Central memory CD4-positive, alpha-beta T cell (primary cell): ENCODE measurements at places on chromosomes 5 and 9.

- no peak for DNase-seq
These were observed 40.3 kb upstream of the CDKN2B start for GRCh38 chr9:22049411-22049810.

DNA sequence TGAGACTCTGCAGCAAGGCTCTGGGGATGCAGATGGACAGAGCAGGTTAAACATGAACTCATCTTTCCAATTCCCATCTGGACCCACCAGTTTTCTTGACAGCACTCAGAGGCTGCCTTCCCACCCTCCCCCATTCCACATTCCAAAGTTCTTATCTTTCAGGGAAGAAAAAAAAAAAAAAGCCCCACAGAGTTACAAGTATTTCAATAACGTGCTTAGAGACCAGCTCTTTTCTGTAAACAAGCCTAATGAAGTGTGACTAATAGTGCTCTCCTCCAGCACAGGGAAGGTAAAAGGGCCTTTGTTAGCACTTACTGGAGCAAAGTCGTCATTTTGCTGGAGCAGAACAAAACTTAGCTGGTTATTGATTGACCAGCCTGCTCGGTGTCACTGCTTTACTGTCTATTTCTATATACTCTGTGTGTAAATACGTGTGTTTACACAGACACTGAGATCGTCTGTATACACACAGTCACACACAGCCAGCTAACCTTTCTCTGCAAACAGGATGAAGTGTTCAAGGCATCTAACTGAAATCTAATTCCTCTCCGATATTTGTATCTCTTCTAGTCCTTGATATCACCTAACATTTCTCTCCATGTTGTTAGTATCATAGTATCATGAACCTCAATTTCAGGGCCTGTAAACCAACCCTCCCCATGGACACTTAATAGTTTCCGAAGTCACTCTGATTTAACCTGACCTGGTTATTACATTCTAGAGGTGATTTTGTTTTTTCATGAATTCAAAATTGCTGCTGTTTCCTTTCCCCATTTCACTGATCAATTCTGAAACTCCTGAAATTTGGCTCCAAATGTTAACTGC, 84.9 kb downstream of the ZNF608 start:
- no peak for DNase-seq

- DNase-seq: no peak
These were observed at the start of gene GABRG2 for GRCh38 chr5:162067655-162068411. Gene GABRG2, plus strand, starts transcription at chr5:162067773. Its CDS starts 227 bp downstream, at chr5:162068000.

DNA sequence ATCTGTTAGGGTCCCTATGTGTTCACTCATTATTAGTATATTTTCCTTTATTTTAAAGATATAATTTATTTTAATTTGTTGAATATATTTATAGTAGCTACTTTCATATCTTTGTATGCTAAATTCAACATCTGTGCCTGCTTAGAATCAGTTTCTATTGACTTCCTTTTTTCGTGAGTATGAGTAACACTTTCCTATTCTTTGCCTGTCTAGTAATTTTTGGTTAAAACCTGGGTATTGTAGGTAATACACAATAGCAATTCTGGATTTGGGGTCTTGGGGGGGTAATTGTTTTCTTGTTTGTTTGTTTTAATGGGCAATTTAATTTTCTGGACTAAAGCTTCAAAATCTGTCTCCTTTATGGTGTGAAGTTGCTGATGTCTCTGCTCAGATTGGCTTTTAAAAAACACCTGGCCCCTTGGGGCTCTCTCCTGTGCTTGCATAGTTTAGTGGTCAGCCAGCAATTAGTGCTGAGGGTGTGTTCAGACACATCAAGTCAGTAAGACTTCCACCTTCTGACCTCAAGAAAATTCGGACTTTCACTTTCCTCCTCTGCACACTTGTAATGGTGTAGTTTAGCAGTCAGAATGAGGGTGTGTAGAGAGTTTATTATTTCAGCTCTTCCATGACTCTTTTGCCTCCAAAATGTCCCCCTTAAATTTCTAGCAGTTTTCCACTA, 124.4 kb upstream of the MAP1B start:
- DNase-seq: no peak

GRCh38 chr9:91334053-91334452, 27.7 kb downstream of the AUH start:
- no peak for DNase-seq

- no peak for DNase-seq
These were observed 600.7 kb upstream of the SGCD start for GRCh38 chr5:155726267-155726666.

- no peak for DNase-seq
These were observed 41.5 kb downstream of the ALG2 start for GRCh38 chr9:99180199-99180598.

DNA sequence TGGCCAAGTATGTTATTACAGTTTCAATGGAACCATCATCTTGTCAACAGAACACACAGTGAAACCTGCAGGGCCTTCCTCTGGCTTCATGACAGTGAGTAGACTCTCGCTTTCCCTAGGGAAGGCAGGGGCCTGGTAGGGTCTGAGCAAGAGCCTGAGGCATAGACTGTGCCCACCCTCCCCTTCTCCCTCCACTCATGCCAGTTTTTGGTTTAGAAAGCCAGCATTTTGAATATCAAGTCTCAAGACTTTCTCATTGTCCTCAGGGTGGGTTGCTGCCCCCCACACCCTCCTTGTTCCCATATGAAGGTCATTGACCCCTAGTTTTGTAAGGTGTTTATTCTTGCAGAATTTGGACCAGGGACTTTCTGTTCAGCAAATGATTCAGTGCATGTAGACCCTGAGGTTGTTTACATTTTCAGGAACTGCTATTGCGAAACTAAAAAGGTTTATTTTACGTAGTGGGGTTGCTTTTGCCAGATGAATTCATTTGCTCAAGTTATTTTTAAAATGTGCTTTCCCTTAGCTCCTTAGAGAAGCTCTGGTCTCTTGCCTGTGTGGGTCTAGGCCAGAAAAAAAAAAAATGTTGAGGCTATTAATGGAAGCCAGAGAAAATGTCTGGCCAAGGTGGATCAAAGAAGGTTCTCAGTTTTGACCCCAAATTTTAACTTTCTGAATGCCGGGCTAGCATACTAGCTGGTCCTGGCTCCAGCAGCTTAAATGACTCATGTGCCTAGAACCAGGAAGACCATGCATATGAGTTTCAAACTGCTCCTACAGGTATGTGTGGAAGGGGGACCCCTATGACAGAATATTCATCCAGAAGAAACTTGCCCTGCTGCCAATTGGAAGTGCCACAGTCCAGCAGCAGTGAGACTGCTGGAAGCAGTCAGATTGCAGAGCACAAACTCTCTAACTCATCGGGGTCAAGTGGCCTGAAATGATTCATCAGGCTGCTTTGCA, 10.1 kb upstream of the MOB3B start:
- DNase-seq: no peak

DNA sequence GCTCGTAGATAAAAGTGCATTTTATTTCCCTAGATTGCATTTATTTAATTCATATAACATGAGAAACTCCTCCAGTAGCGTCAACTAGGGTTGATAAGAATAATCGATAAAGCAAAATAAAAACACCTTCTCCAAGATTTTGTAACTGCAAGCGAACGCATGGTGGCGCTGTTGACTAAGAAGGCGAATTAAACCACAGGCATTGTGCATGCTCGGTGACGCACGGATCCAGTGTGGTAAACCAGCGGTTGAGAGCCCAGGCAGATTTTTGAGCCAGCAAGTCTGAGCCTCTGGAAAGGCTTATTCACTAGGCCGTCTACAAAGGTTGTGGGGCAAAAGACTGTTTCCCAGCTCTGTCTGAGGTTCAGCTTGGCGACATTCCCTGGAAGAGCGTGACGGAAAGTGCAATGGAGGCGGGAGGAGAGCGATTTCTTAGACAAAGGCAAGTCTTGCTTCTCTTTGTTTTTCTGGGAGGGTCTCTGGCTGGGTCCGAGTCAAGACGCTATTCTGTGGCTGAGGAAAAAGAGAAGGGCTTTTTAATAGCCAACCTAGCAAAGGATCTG, at the start of gene PCDHB3:
PCDHB3 (plus strand) TSS at position 231 of the 563 bp plus-strand sequence; CDS start at position 408, 177 bp downstream.
- no peak for DNase-seq

DNA sequence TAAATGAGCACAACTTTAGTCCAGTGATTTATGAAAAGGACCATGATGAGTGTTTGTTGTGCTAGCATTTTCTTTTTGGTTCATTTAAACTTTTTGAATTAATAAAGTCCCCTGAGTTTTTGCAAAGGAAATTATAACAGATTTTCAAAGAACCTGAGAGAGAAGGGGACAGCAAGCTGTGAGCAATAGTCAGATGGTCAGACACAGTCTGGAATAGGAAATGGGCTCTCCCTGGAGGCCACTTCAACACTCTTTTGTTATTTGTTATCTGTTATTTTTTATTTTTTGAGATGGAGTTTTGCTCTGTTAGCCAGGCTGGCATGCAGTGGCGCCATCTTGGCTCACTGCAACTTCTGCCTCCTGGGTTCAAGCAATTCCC, 171.1 kb downstream of the ARHGEF28 start:
- no peak for DNase-seq

DNA sequence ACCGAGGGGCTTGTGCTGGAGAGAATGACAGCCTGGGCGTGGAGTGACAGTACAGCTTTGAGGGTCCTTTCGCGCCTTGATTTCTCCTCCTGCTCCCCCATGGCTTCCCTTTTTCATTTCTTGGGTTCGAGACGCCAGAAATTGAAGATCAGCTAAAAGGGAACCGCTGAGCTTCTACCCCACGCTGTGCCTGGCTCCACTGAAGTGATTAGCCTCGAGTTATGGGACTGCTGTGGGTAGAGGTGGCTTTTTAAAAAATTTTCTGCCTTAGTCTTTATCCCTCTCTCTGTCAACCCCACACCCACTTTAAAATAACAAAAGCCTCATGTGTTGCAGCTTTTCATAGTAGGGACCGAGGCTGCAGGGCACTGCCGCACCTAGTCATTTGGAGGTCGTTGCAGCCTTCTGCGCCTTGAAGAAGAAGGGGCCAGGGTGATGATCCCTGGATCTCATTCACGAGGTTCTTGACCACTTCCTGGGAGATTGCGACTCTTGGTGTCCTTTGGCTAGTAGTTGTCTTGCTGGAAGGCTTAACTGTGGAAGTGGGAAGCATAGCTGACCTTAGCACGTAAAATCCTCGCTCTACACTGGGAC, 603 bp downstream of the PPIP5K2 start:
- no peak for DNase-seq

DNA sequence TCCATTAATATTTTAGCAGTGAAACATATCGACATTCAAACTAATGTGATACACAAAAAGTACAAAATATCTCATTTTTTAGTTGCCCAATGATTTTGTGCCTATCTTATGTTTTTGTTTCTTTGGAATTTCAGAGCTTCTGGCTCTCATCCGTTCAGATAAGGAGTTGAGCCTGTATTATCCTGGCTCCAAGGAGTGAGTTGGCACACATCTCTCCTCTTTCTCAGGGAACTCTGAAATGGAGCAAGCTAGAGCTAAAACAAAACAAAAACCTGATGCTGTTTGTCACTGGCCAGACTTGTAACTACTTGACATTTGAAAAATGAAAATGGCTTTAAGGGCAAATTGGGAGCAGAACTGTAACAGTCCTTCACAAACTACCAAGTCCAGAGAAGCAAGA, 131.3 kb upstream of the SLC28A3 start:
- DNase-seq: no peak

DNA sequence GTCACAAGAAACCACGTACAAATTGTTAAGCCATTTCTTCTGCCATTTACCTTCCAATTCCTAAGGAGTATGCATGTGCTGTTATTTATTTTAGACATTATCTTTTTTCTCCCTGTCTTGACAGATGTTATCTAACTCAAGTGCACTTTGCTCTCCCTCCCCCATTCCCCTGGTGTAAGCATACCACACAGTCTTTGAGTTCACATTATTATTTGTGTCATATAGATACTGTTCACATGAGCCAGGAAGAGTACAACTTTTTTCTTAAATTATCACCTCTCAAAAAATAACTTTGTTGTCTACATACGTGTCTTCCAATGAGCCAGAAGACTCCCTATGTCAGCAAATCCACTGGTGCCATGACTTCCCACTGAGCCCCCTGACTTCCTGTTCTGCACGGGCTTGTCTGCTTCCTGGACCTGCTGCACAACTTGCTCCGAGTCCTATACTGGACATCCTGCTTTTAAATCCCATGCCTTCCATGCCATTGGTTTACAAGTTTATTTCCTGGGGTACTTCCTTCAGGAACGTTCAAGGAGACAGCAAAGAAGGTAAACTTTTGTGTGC, 19.9 kb upstream of the FAM120A start:
- no peak for DNase-seq

DNA sequence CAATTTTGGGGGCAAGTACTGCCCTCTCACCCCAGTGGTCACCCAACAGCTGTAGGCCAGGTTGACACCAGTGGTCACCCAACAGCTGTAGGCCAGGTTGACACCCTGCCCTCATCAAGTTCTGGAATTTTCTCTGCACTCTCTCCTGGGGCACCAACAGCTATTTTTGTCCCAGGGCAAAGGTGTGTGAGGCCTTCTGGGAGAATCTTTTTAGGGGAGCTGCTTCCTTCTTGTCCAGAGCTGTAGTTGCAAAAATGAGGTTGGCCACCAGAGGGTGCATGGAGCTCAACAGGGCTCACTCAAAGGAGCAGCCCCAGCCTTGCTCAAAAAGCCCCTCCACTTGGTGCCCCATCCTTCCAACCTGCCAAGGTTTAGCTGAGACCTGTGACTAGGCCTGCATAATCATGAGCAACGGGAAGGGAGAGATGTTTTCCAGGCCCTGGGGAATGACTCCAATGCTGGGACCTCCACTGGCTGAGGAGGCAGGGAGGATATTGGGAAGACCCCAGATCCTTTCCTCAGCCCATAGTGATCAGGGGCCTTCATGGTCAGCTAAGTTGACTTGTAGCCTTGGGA, 10.6 kb upstream of the P4HA2 start:
- DNase-seq: peak; percentile 31

GRCh38 chr5:88085462-88085861, 183.2 kb downstream of the TMEM161B start:
- no peak for DNase-seq

DNA sequence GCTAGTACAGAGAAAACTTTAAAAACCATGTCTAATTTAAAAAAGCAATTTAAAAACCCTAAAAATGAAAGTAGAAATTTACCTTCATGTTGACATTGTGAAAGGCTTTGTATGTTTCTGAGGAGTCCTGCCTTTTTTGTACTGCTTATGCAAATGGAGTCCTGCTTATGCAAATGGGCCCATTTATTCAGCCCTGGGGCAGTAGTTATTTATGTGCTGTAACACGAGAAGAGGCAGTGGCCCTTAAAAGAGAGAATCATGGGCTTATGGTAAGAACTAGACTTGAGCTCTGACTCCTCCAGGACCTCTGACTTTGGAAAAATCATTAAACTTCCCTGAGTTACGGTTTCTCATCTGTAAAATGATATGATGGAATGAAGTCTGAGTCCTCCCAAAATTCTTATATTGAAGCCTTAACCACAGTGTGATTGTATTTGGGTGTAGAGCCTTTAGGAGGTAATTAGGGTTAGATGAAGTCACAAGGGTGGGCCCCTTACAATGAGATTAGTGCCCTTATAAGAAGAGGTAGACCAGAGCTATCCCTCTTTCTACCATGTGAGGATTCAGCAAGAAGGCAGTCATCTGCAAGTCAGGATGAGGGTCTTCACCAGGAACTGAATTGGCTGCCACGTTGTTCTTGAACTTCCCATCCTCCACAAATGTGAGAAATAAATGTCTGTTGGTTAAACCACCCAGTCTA, 447.8 kb upstream of the CD180 start:
- no peak for DNase-seq
